ENCODE measurements at places on chromosomes 11 and 22. TPM values are rescaled to one million over a fixed set of nuclear protein-coding genes. Genes with fewer than 3 reads are reported as not detected.
A peak's percentile ranks its signal among the peaks of the same experiment; 100 is the strongest.

- no peak for DNase-seq
Measured at GRCh38 chr11:132466983-132467382, 1065.3 kb downstream of the OPCML start.

DNA sequence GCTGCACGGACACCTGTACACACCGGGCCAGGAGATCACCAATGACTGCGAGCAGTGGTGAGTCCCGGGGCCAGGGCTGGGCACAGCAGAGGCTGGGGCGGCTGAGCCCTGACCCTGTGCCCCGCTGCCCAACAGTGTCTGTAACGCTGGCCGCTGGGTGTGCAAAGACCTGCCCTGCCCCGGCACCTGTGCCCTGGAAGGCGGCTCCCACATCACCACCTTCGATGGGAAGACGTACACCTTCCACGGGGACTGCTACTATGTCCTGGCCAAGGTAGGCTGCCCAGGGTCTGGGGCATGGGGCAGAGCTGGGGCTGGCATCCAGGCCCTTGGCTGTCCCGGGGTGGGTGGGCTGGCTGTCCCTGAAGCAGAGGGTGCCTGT lies 7.7 kb downstream of the MUC2 start:
- peak; percentile 57 for DNase-seq

GRCh38 chr11:128716661-128717210 lies 22.9 kb downstream of the FLI1 start:
- no peak for DNase-seq

DNA sequence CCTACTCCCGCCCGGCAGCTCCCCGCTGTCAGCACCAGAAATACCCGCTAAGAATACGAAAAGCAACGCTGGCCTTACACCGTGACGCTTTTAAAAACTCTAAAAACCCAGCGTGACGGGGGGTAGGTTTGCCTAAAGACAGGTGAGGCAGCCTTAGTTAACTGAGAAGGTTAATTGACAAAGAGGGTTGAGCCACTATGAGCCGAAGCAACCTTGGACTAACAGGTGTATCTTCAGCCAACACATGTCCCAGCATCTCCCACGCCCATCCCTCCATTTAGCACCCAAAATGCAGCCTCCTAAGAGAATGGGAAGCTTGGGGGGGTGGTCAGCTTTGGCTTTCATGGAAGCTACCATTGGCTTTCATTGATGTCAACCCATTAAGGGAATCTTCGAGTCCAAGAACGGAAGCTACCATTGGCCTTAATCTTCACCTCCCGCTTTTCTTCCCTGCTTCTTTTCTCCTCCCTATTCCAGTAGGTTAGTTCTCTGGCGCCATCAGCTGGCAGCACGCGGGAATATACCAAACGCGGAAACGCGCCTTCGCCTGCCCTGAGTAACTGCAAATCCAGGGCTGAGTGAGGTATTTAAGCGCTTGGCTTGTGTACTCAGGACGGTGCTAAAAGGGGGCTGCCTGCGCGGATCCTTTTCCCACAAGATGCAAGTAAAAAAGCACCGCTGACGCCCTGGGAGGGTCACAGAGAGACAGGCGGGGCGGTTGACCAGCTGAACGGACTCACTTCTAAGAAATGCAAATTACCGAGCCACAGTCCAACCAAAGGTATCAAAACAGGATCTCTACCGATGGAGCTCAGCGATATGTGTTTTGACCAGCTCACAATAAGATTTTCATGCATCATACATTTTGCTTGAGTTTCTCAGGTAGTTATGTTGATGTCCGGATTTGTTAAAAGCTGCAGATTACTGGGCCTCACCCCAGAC lies 38.5 kb upstream of the GLYATL1 start:
- DNase-seq: no peak

DNA sequence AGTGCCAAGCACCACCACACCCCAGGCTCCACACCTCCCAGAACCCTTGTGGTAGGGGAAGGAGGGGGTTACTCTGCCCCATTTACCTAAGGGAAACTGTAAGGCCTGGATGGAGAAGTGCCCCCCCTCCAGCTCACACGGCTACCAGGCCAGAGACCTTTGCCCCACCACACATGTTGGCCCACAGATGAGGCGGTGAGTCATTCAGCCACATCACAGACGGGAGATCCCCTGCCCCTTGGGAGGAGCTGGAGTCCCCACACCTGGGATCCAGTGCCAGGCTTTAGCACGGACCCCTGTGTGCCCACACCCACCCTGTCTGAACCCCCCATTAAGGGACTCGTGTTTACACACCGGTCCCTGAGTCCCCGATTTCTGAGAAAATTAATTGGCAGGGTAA lies 24.9 kb downstream of the CDKN1C start:
- no peak for DNase-seq

DNA sequence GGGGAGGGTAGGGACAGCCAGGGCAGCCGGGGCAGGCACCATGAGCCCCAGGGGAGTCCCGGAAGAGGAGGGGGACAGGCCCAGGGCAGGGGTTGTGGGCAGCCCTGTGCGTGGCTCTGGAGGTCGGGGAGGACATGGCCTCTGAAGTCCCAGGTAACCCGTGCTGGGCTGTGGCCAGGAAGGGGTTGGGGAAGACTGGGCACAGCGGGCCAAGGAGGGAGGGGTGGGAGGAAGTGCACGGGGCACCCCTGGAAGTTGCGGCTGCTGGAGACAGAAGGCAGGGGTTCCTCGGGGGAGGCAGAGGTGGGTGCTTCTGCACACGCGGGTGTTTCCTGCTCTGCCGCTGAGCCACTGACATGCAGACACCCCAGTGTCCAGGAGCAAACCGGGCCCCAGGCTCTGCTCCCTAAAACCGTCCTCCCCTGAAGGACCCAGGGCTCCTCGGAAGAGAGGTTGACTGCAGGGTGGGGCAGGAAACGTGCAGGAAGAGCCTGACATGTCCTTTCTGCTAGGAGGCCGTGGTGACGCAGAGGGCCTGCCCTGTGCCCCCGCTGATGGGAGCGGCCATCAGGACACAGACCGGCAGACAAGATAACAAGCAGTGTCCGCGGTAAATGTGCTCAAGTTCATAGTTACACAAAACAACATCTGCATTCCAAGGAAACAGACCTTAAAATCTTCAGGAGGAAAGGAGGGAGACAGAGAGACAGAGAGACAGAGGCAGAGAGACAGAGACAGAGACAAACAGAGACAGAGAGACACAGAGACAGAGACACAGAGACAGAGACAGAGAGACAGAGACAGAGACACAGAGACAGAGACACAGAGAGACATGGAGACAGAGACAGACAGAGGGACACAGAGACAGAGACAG lies 5.7 kb downstream of the TNNI2 start:
- no peak for DNase-seq

DNA sequence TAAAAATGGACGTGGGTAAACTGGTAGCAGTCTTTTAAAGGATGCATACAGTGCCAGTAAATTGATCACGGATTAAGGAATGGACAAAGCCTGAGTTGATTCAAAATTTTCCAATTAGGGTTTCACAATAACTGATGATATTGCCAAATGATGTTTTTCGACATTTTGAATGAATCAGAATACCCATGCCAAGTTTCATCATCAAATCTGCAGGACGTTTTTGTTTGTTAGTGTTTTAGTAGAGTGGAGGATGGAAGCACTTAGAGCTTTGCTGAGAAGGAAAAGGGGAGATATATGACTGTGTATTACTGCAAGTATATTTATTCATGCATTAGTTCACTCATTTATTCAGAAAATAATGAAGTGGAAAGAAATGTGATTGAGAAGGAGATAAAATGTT lies 78.3 kb downstream of the SLC17A6 start:
- DNase-seq: no peak

DNA sequence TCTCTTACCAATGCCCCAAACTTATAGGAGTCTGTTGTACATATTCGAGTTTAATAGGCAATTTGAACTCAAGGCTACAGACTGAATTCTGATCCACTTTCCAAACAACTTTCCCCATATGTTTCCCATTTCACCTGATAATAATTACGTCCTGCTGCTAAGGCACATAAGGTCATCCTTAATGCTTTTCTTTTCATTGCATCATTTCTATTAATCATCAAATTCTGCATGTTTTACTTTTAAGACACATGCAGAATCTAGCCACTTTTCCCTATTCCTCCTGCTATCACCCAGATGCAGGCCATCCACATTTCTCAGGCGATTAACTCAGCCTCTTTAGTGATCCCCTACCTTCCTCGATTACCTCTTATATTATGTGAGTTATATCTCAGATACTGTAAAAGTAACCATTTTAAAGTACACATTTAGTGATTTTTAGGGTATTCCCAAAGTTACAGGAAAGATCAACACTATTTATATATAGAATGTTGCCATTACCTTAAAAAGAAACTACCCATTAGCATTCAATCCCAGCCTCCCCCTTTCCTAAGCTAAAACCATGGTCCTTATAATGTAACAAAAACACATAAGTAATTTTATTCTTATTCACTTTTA lies 14.9 kb downstream of the XKR3 start:
- no peak for DNase-seq

GRCh38 chr11:118846181-118846935 lies 37.3 kb upstream of the CXCR5 start:
- DNase-seq: no peak

GRCh38 chr11:19727246-19727645 lies 14.6 kb downstream of the NAV2 start:
- DNase-seq: no peak

GRCh38 chr11:30553521-30554110 lies 32.5 kb downstream of the MPPED2 start:
- no peak for DNase-seq

GRCh38 chr11:65354265-65355012 lies at the start of gene TIGD3:
TSS of gene TIGD3 (plus strand) at chr11:65354751. CDS start at chr11:65355809, 1,058 bp downstream.
- DNase-seq: peak; percentile 99

- peak; percentile 97 for DNase-seq
Measured at GRCh38 chr22:32850591-32851517, 49.3 kb downstream of the TIMP3 start.

DNA sequence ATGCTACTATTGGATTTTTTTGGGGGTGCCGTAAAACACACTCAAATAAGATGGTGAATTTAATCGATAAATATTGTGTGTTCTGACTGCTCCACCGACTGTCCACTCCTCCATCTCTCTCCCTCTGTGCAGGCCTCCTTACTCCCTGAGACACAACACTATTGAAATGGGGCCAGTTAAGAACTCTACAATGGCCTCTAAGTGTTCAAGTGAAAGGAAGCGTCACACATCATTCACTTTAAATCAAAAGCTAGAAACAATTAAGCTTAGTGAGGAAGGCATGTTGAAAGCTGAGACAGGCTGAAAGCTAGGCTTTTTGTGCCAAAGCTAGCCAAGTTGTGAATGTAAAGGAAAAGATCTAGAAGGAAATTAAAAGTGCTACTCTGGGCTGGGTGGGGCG lies 156.7 kb downstream of the CTTN start:
- no peak for DNase-seq

- no peak for DNase-seq
Measured at GRCh38 chr11:87437133-87437843, 399.6 kb downstream of the TMEM135 start.

The DEPDC7 gene
- 2.0 TPM for total RNA-seq

- no peak for DNase-seq
Measured at GRCh38 chr11:63847363-63847762, 8.5 kb downstream of the MARK2 start.

GRCh38 chr11:82733444-82734119 lies at the start of gene FAM181B:
TSS of gene FAM181B (minus strand) at chr11:82733864. CDS start at chr11:82733729, 135 bp downstream.
- DNase-seq: peak; percentile 72

DNA sequence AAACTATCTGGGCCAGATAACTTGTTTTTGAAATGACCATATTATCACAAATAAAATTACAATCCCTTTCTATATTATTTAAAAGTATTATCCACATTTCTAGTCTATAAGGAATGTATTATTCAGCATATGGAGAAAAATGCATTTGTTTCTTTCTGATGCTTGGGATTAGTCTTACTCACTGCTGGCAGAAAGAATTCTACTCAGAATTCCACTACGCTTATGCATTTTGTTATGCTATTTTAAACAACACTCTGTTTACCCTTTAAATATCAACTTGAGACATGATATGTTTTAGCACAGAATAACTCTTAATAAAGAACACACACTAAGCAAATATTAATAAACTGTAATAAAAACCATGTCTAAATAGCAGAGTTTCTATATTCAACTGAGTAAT lies 77.6 kb upstream of the ANO3 start:
- DNase-seq: no peak

Data from sigmoid colon (tissue), 7 donors.